ENCODE measurements at places on chromosomes 4 and X. TPM values are rescaled to one million over a fixed set of nuclear protein-coding genes. Genes with fewer than 3 reads are reported as not detected.
A peak's percentile ranks its signal among the peaks of the same experiment; 100 is the strongest.

The HSFX1 gene
- total RNA-seq: 1.2 TPM

DNA sequence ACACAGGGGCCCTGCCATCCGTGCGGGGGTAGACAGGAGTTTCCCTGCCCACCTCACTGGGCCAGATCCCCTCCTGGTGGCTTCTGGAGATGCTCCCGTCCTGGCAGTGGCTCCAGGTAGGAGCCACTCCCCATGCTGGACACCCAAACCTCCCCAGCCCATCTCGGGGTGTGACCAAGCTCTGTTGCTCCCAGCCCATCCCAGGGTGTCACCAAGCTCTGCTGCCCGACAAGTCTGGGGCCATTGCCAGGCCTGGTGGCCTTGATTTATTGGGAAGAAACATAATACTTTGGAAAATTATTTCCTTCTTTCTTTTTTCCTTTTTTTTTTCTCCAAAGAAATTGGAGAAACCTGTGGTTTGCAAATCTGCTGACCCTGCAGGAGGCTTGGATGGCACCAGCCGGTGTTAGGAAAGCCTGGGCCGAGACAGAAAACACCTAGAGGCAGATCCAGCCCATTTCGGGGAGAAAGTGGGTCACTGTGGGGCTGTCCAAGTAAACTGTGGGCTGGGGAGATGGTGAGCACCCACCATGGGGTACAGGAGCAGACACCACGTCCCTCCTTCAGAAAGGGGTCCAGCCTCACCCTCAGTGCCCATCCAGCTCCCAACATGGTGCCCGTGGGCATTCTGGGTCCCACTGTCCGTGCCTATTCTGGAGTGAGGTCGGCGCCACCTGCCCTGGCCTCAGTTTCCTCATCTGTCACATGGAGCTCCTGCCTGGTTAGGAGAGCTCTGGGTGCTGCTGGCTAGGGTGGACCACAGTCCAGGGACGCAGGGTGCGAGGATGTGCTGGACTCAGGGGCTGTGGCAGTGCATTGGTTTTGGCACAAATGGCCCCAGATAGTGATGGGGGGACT, 59.4 kb upstream of the ADRA2C start:
- DNase-seq: no peak

The ANKRD50 gene
- total RNA-seq: 84.8 TPM

The DUSP21 gene
- not detected for total RNA-seq

DNA sequence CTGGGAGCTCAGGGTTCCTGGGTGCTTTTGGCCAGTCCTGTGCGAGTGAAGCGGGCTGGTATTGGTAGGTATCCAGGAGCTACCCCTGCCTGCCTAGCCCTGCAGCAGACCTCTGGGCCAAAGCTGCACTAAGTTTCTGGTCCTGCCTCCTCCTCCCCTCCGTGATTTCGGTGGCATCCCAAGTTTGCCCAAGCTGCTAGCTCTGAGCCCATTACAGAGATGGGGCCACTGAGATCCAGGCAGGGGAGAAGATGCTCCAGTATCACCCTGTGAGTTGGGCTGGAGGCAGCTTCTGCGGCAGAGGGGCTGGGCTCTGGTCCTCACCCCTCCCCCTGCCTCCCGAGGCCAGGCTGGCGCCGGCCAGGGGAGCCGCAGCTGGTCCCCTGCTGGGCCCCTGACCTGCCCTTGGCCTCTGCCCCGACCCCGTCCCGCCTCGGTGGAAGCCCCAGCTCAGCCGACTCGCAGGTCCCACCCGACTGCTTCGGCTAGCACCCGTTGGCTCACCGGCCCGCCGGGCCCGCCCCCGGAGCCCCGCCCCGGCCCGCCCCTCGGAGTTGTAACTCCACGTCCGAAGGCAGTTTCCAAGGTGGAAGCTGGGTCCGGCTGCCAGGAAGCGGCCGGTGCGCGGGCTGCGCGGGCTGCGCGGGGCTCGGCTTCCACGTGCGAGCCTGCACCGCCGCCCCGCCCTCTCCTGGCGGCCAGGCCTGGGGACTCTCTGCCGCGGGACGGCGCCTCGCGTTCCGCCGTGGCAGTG, at the start of gene DUSP9:
Gene DUSP9, plus strand, starts transcription at position 584 of the 754 bp plus-strand sequence. CDS start 751 bp downstream, outside the sequence.
- peak; percentile 46 for DNase-seq

- DNase-seq: no peak
These were observed 277.5 kb downstream of the FBXW7 start for GRCh38 chr4:152258391-152258790.

GRCh38 chrX:1941321-1941720, 326.5 kb downstream of the ASMT start:
- no peak for DNase-seq

DNA sequence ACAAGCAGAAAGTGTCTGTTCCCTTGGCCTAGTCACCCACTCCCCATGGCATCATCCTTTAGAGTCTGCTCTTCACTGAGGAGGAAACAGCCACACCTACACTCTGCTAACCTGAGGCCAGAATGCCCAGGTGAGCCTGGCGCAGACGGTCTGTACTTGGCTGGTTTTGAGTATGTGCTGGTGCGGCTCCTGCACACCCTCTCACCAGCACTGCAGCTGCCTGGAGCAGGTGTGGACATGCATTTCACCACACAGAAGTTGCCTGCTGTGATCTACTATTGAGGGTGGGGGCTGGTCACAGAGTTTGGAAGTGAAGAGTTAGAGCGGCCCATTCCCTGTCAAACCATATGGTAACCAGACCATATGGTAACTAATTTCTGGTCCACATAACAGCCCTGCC, 39.5 kb downstream of the KANTR start:
- no peak for DNase-seq

DNA sequence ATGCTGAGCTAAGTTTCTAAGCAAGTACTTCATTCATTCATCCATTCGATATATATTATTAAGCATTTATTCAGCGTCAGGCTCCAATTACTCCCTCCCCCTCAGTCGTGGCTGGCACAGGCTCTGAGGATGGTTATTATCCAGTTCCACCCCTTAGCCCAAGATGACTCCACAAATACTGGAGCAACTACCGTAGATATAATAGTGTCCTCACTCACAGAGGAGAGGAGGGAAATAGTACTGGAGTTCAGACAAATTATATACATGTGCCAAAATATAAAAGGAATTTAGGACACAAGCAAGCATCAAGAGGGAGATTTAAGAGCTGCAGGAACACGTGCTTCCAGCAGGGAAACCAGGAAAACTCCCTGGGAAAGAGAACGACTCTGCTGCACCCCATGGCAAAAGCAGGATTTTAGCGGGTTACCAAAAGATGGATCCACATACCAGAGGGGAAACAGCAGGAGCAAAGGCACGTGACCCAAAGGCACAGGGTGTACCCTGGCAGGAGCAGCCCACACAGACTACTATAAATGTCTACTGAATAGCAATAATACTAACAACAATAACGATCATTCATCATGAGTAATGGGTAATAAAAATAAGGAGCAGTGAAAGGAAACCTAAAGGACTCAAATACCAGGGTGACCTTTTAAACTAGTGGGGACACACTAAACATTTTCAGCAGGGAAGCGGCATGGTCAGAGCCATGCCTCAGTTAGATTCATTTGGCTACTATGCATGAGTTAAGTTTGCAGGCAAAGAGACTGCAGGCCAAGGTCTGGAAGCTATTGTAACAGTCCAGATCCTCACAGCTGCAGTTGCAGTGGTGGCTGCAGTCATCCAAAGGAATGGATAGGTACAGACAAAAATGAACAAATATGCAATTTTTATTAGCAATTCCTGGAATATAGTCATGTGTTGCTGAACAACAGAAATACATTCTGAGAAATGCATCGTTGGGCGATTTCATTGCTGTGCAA, 153.7 kb downstream of the APBB2 start:
- DNase-seq: no peak

The NPY5R gene
- 39.5 TPM for total RNA-seq

GRCh38 chr4:105679186-105679585, 29.3 kb downstream of the INTS12 start:
- DNase-seq: no peak

- no peak for DNase-seq
These were observed 20.0 kb downstream of the DCLK2 start for GRCh38 chr4:150098214-150098613.

GRCh38 chrX:12947545-12948235, 27.2 kb upstream of the TMSB4X start:
- DNase-seq: no peak

The IRS4 gene
- total RNA-seq: 1.2 TPM
